ENCODE measurements at places on chromosomes 11 and 22.

DNA sequence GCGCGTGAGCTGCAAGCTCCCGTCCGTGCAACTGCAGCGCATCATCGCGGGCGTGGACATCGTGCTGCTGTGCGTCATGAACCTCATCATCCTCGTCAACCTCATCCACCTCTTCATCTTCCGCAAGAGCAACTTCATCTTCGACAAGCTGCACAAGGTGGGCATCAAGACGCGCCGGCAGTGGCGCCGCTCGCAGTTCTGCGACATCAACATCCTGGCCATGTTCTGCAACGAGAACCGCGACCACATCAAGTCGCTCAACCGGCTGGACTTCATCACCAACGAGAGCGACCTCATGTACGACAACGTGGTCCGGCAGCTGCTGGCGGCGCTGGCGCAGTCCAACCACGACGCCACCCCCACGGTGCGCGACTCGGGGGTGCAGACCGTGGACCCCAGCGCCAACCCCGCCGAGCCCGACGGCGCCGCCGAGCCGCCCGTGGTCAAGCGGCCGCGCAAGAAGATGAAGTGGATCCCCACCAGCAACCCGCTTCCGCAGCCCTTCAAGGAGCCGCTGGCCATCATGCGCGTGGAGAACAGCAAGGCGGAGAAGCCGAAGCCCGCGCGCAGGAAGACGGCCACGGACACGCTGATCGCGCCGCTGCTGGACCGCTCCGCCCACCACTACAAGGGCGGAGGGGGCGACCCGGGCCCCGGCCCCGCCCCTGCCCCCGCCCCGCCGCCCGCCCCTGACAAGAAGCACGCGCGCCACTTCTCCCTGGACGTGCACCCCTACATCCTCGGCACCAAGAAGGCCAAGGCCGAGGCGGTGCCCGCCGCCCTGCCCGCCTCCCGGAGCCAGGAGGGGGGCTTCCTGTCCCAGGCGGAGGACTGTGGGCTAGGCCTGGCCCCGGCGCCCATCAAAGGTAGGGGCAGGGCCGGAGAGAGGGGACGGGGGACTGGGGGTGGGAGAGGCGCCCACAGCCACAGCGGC, 7.3 kb downstream of the PANX2 start:
- no peak for DNase-seq

DNA sequence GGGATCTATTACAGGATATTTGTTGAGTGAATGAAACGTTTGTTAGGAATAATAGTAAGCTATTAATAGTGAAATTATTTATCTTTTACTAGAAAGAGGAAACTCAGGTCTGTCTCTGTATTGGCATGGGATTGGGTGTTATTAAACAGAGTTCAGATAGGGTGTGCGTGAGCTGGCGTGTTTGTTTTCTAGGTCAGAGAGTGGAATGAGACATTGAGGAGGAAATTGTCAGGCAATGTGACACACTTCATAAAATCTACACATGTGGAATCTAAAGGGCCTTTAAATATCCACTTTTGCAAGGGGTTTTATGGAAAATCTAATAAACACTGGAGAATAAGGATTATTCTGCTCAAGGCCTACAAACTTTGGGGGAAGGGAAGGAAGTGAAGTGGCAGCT, 552.9 kb downstream of the NTM start:
- DNase-seq = no peak

- no peak for DNase-seq
These were observed 205.1 kb upstream of the PITPNB start for GRCh38 chr22:28123989-28124766.

DNA sequence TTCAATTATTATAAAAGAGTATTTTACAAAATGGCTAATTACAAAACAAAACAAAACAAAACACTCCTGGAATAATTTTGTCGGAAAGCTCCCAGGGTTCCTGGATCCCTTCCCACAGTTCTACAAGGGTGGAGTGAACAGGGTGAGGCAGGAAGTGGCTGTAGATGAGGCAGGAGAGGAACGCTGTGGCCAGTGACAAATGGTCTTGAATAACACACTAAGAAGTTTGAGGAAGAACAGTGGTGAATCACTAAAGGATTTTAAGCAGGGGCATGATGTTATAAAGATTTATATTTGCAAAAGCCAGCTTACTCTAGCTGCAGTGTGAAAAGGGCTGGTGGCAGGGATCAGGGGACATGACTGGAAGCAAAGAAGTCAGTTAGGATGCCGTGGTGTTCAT, 33.8 kb upstream of the APOA1 start:
- peak; percentile 95 for DNase-seq

DNA sequence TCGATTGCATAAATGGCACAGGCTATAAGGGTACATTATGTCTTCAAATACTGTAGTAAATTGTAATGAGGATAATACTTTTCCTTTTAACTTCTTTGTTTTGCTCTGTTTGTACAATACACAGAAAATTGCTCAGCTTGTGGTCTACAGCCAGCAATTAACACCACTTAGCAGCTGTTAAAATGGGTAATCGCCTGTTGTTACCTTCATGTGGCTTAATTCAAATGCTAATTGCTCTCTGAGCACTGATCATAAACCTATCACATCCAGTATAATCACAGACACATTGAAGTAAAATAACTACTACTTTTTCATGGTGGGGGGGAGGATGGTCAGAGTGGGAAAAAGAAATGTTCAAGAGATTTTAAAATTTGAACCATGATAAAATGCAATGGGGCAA, 1164.1 kb upstream of the CNTN5 start:
- no peak for DNase-seq

DNA sequence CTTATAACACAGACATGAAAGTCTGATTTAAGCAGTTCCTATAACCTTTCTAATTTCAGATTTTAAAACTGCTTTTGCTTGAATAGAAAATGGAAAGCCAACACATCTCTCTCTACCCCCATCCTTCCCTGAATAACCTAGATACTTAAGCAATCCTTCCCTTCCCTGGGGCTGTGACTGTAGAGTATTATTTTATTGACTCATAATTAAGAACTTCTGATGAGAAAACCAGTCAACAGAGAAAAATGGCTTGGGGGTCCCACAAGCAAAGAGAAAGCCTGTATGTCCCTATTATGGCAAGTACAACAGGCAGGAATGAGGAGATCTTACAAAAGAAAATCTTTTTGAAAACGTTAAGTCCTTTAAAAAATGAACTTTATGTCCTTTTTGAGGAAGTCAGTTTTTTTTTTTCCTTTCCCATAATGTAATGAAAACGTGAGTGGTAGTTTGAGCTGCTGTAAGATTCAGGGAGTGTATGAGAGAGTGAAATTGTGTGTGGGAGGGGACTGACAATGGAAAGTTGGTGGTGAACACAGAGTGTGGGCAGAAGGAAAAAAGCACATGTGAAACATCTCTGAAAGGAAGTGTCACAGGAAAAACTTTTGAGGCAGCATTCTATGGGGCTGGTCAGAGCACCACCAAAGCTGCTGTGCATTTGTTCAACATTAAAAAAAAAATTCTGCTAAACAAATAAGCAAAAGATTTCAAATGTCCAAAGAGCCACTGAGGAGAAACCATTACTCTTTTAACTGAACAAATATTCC, 154.6 kb downstream of the MAML2 start:
- peak; percentile 93 for DNase-seq

- no peak for DNase-seq
These were observed 6.4 kb upstream of the CDPF1 start for GRCh38 chr22:46256358-46256958.

DNA sequence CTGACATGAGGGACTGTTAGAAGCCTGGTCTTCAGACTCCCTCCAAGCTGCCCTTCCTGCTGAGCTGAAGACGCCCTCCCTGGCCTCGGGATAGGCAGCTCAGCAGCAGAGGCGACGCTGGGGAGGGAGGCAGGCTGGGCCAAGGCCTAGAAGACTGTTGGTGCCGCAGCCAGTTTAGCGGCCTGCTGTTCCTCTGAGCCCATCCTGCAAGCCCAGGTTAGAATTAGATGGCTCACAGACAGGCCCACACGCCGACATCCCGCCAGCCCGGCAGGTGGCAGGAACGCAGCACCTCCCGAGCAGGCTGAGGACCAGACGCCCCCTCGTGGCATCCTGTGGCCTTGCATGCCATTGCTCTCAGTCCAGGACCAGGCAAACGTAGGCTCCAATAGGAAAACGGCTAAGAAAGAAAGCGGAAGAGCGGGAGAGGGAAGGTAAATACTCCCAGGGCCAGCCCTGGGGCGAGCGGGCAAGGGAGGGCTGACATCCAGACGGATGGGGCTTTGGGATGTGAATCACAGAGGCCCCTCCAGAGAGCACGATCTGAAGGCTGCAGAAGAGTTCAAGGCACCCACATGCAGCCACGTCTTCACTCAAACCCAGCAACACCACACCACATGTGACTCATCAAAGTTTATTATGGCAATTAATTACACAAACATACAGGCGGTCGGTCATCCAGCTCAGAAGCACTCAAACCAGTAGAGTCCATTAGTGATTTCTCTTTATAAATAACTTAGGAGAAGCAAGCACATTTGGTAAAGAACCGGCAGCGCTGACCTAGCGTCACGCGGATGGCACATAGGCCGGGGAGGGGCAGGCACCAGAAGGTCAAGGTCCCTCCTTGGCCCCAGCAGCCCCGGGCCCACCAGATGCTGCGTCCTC, 27.6 kb downstream of the CD5 start:
- peak; percentile 79 for DNase-seq

- peak; percentile 50 for DNase-seq
These were observed 86.8 kb upstream of the TEAD1 start for GRCh38 chr11:12587333-12587991.
